Stimulated activated CD8-positive, alpha-beta memory T cell treated with anti-CD3 and anti-CD28 coated beads, Interleukin-15, amount 100 ng/mL, for 4 hours (primary cell): ENCODE measurements at places on chromosomes 1 and 21.

- DNase-seq, result no peak
Measured at GRCh38 chr1:23399229-23399628, 25.3 kb downstream of the TCEA3 start.

GRCh38 chr21:36512971-36513370 is 33.0 kb upstream of the CLDN14 start:
- DNase-seq, result no peak

DNA sequence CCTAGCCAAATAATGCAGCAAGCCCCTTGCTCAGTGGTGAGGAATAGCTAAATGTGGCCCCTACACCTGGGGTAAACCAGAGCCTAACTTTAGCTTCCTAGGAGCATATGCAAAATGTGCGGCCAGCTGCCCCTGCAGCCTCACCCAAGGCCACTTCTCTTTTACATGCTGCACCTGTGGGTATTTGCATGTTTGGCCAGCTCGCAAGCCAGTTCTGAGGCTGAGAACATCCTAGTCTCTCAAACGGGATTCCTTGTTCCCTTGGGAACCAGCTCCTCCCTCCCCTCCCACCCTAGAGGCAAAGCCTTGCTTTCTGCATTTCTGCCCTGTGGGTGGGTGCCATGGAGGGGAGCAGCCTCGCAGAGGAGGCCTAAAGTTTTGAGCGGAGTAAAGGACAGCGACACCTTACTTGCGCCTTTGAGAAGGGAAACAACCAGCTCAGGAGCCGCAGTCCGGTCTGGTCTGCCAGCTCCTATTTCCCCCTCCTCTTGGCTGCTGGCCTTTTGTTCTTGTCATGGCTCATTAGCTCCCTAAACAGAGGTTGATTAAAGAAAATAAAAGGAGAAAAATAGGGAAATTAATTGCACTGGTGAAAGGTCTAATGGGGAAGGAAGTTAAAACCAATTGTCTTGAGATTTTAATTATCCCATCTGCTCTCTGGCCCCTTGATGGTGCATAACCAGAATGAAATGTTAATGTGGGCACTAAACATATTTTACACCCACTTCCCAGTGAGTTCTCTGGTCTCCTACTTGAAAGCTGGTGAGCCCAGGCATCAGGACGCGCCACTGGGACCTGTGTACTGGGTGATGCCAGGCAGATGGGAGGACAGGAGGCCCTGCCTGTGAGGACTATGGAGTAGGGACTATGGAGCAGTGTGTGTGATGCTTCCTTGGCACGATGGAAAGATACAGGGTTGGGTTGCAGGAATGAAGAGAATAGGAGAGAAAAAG is 68.7 kb downstream of the TEX35 start:
- no peak for DNase-seq

- DNase-seq, result no peak
Measured at GRCh38 chr1:61992257-61992656, 202.4 kb upstream of the L1TD1 start.

GRCh38 chr1:29523576-29523975 is 287.3 kb downstream of the PTPRU start:
- no peak for DNase-seq

- DNase-seq, result no peak
Measured at GRCh38 chr21:38165466-38166172, 91.2 kb upstream of the KCNJ15 start.

- DNase-seq, result no peak
Measured at GRCh38 chr1:166119471-166119965, 47.3 kb downstream of the FAM78B start.

DNA sequence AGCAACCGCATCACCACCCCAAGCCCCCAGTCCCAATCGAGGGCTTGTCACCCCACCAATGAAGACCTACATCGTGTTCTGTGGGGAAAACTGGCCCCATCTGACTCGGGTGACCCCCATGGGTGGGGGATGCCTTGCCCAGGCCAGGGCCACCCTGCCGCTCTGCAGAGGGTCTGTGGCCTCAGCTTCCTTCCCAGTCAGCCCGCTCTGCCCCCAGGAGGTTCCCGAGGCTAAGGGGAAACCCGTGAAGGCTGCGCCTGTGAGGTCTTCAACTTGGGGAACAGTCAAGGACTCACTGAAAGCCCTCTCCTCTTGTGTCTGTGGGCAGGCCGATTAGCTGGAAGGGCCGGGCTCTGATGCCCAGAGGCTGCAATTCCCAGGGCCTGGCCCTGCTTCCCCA is 2.0 kb downstream of the SRARP start:
- no peak for DNase-seq

- DNase-seq, result no peak
Measured at GRCh38 chr1:153537376-153537730, 1.6 kb upstream of the S100A6 start.

GRCh38 chr21:45837936-45838335 is 143.6 kb upstream of the COL6A1 start:
- DNase-seq, result no peak

GRCh38 chr1:70847013-70847412 is 200.6 kb downstream of the PTGER3 start:
- no peak for DNase-seq

- DNase-seq, result no peak
Measured at GRCh38 chr1:117674521-117675400, 68.9 kb downstream of the TENT5C start.

DNA sequence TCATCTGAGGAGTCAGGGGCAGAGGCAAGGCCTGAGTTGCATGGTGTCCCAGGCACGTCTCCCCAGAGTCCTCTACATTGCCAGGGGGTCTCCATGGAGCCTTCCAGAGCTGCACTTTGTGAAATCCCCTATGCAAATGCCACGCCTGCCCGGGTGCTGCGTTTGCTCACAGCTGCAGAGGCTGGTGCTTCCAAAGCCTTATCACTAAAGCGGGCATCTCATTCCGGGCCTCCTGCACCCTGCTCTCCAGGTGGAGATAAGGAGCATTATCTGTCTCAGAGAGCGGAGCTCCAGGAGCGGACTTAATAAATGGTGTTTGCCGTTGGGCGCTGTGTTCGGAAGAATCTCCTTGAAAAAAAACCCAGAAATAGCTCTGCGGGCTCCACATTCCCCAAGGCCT is 25.9 kb upstream of the ACTL8 start:
- DNase-seq, result no peak

DNA sequence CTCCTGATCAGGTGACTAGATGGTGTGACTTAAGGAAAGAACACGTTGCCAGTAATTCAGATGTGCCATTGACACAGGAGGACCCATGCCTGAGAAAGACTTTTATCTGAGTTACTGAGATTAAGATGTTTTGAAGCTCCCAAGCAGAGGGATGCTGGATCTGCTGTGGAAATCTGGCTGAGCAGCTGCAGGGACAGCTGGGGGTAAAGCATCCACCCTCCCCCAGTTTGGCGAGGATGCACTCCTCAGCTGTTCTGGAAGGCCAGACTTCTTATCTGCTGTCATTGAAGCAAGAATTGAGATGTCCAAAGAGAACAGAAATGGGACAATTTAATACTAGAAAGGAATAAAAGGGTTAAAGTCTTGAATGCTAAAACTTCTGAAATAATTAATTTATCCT is 25.7 kb downstream of the TTC3 start:
- no peak for DNase-seq

GRCh38 chr1:32414186-32414886 is 20.1 kb upstream of the BSDC1 start:
- no peak for DNase-seq

DNA sequence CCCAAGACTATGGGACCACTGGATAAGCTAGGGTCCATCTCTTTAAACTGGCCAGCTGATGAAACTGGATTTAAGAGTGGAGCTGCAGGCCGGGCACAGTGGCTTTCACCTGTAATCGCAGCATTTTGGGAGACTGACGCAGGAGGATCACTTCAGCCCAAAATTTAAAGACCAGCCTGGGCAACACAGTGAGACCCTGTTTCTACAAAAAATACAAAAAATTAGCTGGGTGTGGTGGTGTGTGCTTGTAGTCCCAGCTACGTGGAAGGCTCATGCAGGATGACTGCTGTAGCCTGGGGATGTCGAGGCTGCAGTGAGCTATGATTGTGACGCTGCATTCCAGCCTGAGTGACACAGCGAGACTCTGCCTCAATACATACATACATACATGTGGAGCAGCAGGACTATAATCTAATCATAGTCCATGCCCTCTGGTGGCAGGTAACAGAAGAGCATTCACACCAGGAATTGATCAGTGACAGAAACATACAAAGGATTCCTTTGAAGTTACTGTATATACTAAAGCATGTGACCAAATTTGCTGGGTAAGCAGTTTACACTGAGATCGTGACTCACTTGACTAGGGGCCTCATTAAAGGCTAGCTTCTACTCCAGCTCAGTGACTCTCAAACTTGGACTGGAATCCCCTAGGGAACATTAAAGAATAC is 101.5 kb upstream of the SLFNL1 start:
- no peak for DNase-seq

DNA sequence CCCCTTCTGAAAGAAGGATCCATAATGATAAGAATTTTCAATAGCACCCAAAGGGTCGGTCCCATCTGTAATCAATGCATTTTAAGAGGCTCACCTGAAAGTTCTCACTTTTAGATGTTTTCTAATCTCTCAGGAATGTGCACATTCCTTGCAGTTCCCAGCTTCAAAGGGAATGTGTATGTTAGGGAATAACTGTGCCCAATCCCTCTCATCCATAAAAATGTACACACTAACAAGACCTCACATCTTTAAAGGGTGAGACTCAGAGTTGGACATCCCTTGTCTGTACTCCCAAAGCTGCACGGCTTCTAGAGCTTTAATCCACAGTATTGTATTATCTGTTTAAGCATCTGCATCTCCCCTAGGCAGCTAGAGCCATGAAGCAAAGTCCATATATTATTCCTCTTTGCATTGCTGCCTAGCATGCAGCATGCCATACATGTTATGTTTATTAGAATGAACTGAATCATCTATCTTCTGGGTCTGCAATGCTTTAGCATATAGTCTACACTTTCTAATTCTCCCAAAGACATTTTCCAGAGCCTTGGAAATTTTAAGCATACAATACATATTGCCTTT is 9.3 kb upstream of the CCN1 start:
- DNase-seq, result no peak
